ENCODE measurements at places on chromosomes 6 and 20. TPM values are rescaled to one million over a fixed set of nuclear protein-coding genes. Genes with fewer than 3 reads are reported as not detected.

The TPD52L1 gene
- total RNA-seq = 44.1 TPM

The POU5F1 gene
- 11.6 TPM for total RNA-seq

The IRAK1BP1 gene
- 0.76 TPM for total RNA-seq

The DDO gene
- total RNA-seq = not detected

The OXT gene
- total RNA-seq = not detected

The SNAI1 gene
- total RNA-seq = 12.8 TPM

The EIF6 gene
- 401 TPM for total RNA-seq

The OPRL1 gene
- 0.98 TPM for total RNA-seq

The HCK gene
- total RNA-seq = 0.14 TPM

The FAM209B gene
- 1.00 TPM for total RNA-seq

The DEFB132 gene
- total RNA-seq = not detected

The SLC12A5 gene
- 15.3 TPM for total RNA-seq

The DAAM2 gene
- total RNA-seq = 0.02 TPM

The BHLHE23 gene
- total RNA-seq = not detected

The SFTA2 gene
- total RNA-seq = not detected

The MYLK4 gene
- 0.15 TPM for total RNA-seq

The RIMS4 gene
- total RNA-seq = 1.3 TPM

The BMP7 gene
- 0.13 TPM for total RNA-seq

The RALGAPA2 gene
- total RNA-seq = 1.6 TPM

The EYA2 gene
- total RNA-seq = 2.6 TPM

The PPP1R16B gene
- total RNA-seq = 0.43 TPM

The GCLC gene
- total RNA-seq = 115 TPM

The APOM gene
- total RNA-seq = 3.5 TPM

The ZKSCAN3 gene
- total RNA-seq = 1.7 TPM

The FOXQ1 gene
- 4.8 TPM for total RNA-seq

The SLCO4A1 gene
- 11.6 TPM for total RNA-seq

The PEDS1 gene
- 59.4 TPM for total RNA-seq

The TEAD3 gene
- total RNA-seq = 4.6 TPM

The C20orf202 gene
- total RNA-seq = not detected

The PFDN6 gene
- total RNA-seq = 103 TPM

The CRYBG1 gene
- total RNA-seq = 0.40 TPM

The GMPR gene
- 3.8 TPM for total RNA-seq

The RIPOR2 gene
- 0.26 TPM for total RNA-seq
